ENCODE measurements at places on chromosomes 5 and 9.

DNA sequence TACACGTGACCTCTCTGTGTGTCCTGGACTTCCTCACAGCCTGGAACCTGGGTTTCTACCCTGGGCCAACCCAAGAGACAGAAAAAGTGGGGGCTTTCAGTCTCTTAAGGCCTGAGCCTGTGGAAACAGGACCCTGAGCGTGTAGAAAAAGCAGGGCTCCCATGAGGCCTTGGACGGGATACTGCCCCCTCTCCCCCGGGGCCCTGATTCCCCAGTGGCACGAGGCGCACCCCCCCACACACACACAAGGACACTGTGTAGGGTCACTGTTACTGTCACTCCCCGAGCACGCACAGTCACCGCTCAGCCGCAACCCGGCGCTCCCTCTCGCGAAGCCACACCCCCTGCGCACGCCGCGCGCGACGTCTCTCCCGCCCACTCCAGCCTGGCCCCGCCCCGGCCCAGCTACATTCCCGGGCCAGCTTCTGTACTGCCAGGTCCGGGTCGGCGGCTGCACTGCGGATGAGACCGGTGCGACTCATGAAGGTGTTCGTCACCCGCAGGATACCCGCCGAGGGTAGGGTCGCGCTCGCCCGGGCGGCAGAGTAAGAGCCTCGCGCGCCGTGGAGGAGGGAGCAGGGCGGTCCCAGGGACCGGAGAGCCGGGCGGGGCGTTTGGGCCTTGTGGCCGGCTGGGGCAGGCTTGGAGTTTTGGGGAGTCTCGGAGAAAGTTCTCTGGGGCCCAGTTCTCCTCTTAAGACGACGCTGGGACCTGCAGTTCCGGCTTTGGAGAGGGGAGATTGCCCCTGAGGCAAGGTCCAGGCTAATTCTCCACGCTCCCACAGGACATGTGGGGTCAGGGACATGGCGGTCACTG lies at the start of gene GRHPR:
Gene GRHPR (plus strand): TSS at position 408 of the 816 bp plus-strand sequence. CDS start 55 bp downstream, at position 463.
- DNase-seq, result peak; percentile 91

DNA sequence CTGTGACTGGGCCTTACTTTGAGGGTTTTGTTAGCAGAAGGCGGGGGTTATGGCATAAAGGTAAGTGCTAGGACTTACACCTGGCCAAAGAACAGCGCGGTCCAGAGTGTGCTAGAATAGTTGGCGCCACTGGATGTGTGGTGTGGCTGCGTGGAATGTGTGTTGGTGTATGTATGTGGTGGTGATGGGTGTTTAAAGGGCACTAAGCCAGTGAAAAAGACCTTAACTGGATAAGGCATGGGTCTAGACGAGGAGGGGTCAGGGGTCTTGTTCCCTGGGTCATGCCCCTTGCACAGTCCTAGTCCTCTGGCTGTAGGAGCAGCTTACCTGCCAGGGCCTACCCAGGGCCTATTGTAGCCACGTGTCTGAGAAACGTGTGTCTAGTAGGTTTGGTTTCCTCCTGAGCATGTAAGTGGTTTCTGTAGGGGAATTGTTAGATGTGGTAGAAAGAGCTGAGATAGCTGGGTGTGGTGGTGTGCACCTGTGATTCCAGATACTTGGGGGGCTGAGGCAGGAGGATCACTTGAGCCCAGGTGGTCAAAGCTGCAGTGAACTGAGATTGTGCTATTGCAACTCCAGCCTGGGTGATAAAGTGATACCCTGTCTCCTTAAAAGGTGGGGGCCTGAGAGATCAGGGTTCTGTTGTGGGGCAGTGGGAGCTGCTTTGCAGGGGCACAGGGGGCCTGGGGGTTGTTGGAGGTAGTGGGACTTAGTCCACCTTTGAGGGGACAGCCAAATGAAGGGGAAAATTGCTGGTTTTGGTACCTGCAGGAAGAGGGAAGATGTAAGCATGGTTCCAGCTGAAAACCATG lies 55.2 kb downstream of the HSPA4 start:
- no peak for DNase-seq

- DNase-seq, result no peak
Measured at GRCh38 chr5:17169507-17169906, 47.9 kb upstream of the BASP1 start.

DNA sequence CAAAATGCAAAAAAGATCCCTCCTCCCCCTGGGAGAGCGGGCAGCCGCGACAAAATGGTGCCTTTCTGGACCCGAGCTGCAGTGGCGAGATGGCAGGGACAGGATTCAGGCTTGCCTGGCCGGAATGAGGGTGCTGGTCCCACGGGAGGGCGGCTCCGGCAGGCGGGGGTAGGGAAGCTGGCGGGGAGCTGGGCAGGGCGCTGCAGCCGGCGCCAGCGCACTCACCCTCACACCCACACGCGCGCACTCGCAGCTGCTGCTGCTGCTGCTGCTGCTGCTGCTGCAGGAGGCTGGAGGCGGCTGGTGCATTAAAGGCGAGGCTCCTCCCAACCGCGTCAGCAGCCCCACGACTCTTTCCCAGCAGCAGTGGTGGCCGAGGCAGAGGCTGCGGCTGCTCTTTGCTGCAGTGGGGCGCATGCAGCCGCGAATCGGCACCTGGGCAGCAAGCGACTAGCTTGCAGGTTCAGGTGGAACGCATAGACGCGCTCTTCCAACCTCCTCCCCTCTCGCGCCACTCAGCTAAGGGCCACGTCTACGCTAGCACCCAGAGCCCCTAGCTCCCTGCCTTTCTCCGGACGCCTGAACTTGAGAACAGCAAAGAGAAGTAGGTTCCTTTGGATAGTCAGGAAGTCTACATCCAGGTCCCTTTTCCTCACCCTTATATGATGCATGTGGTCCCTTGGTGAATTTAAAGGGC lies at the start of gene PPP2R2B:
Gene PPP2R2B (minus strand): TSS at position 282 of the 697 bp plus-strand sequence.
- peak; percentile 55 for DNase-seq

DNA sequence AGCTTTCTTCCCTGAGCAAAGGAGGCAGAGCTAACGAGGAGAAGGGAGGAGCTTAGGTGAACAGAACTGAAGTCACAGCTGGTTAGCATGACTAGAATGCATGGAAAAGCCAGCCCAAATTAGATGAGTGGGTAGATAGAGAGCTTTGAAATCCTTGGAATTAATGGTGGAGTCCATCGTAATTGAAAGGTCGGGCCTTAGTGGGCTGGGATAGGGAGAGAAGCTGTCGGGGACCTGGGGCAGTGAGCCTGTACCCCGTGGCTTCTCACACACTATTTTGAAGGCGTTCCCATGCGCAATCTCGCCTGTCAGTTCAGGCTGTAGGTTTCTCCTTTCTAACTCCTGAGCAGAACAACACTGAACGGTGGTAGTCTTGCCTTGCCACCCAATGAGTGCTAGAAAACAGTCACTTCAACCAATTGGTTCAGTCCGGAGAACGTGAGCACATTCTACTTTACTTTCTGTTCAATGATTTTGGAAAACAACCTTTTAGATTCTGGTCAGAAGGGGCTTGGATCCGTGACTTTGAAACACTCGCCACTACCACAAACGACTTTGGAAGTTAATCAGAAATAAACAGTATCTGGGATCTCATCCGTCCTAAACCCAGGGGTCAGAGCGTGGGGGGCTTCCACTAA lies 655 bp upstream of the RAI14 start:
- no peak for DNase-seq

GRCh38 chr5:98204798-98205197 lies 568.7 kb upstream of the RGMB start:
- no peak for DNase-seq

GRCh38 chr9:69658987-69659675 lies 13.0 kb downstream of the APBA1 start:
- DNase-seq, result no peak

GRCh38 chr9:116599342-116599884 lies 87.7 kb upstream of the TRIM32 start:
- no peak for DNase-seq

DNA sequence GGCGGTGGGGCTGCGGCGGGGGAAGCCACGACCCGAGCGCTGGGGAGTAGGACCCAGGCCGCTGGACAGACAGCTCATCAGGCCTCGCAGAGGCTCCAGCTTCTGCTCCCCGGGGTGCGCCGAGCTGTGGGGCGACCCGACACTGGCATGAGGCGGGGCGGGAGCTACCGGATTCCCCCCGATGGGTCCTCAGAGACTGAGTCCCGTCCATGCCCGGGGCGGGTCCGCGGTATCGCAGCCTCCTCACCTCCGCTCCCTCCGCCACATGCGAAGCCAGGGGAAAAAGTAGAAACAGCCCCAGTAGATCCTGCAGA lies 2.6 kb upstream of the CCL27 start:
- no peak for DNase-seq

DNA sequence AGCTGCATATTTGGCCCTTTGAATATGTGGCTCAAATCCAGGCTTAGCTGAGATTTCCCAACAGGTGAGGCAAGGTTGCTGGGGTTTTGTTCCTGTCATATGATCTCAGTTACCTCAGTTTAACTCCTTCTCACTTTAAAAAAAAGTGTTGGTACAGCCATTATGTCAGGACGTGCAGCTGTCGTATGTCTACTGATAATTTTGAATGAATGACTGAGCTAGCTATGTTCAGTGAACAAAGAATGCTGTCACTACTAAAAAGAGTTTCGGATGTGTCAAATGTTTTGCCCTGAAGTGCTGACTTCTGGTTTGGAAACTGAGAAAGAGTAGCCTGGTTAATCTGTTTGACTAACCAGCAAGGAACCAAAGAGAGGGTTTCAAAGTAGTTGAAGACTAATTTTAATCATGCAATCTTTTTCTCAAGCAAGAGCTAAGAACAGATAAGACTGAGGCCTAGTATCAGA lies 106.3 kb upstream of the NR3C1 start:
- DNase-seq, result no peak

Data from suprapubic skin (tissue), 4 donors.